ENCODE measurements at places on chromosomes 6 and 20. TPM values are rescaled to one million over a fixed set of nuclear protein-coding genes. Genes with fewer than 3 reads are reported as not detected.

The POU5F1 gene
- 1.9 TPM for polyA plus RNA-seq

The NKX2-4 gene
- polyA plus RNA-seq = not detected

The OOEP gene
- polyA plus RNA-seq = 0.38 TPM

The TRIM40 gene
- polyA plus RNA-seq = not detected

The SCRT2 gene
- polyA plus RNA-seq = not detected

The GTPBP2 gene
- 47.0 TPM for polyA plus RNA-seq

The AVP gene
- polyA plus RNA-seq = 1.0 TPM

The ENPP4 gene
- 16.1 TPM for polyA plus RNA-seq

The ADGB gene
- 0.72 TPM for polyA plus RNA-seq

The PNPLA1 gene
- polyA plus RNA-seq = 2.6 TPM

The MAS1 gene
- polyA plus RNA-seq = 0.03 TPM

The NNAT gene
- polyA plus RNA-seq = 98.5 TPM

The C20orf204 gene
- 0.62 TPM for polyA plus RNA-seq

The ADTRP gene
- 2.5 TPM for polyA plus RNA-seq

The LY6G5B gene
- 15.8 TPM for polyA plus RNA-seq

The THBD gene
- 5.5 TPM for polyA plus RNA-seq

The HSPA1A gene
- polyA plus RNA-seq = 143 TPM

The TFAP2A gene
- polyA plus RNA-seq = 33.9 TPM

The ZNF831 gene
- polyA plus RNA-seq = 0.08 TPM

The PTPRT gene
- polyA plus RNA-seq = 0.87 TPM

The ELOVL4 gene
- polyA plus RNA-seq = 3.6 TPM

The NOX3 gene
- polyA plus RNA-seq = 1.4 TPM

The TGM3 gene
- polyA plus RNA-seq = 1.1 TPM

The TSPO2 gene
- not detected for polyA plus RNA-seq

The BHLHE23 gene
- not detected for polyA plus RNA-seq

The ELMO2 gene
- 61.9 TPM for polyA plus RNA-seq

The PTK6 gene
- polyA plus RNA-seq = 0.44 TPM

The APOBEC2 gene
- 0.18 TPM for polyA plus RNA-seq

The FOXC1 gene
- polyA plus RNA-seq = 97.0 TPM

The HLA-DPA1 gene
- polyA plus RNA-seq = 17.9 TPM

The SLC22A23 gene
- 9.8 TPM for polyA plus RNA-seq

The HLA-DPB1 gene
- polyA plus RNA-seq = 24.2 TPM

The XKR7 gene
- polyA plus RNA-seq = 0.39 TPM

The CCND3 gene
- 30.2 TPM for polyA plus RNA-seq

The MUC21 gene
- 0.01 TPM for polyA plus RNA-seq

The TLDC2 gene
- polyA plus RNA-seq = 1.6 TPM

The CGA gene
- polyA plus RNA-seq = 1.0 TPM

The DACT2 gene
- 19.5 TPM for polyA plus RNA-seq

The TNF gene
- polyA plus RNA-seq = 0.16 TPM

The SAMD3 gene
- 0.77 TPM for polyA plus RNA-seq

The C6orf120 gene
- 47.6 TPM for polyA plus RNA-seq

The ZBP1 gene
- 0.12 TPM for polyA plus RNA-seq

The GGTLC1 gene
- 0.27 TPM for polyA plus RNA-seq

The BNIP5 gene
- polyA plus RNA-seq = 0.33 TPM

The TAGAP gene
- 1.4 TPM for polyA plus RNA-seq

The CST5 gene
- polyA plus RNA-seq = not detected

The PCSK2 gene
- 1.0 TPM for polyA plus RNA-seq

The PHIP gene
- 61.4 TPM for polyA plus RNA-seq

The ZBTB12 gene
- 23.8 TPM for polyA plus RNA-seq

The TTK gene
- 24.9 TPM for polyA plus RNA-seq

The SS18L1 gene
- 21.9 TPM for polyA plus RNA-seq

The ARMC12 gene
- polyA plus RNA-seq = 1.1 TPM

The SUPT3H gene
- 24.0 TPM for polyA plus RNA-seq

The LY6G6F gene
- 0.93 TPM for polyA plus RNA-seq

The LAMA4 gene
- 94.0 TPM for polyA plus RNA-seq

The CLDN20 gene
- polyA plus RNA-seq = 0.87 TPM

The RBM24 gene
- polyA plus RNA-seq = 0.60 TPM
